ENCODE measurements at places on chromosomes 13 and 19.

GRCh38 chr19:16184665-16185122, 516 bp upstream of the FAM32A start:
- no peak for DNase-seq

- DNase-seq: no peak
Observed at GRCh38 chr13:46926916-46927590, 30.2 kb upstream of the HTR2A start.

- DNase-seq: no peak
Observed at GRCh38 chr13:42762917-42763316, 18.5 kb upstream of the FAM216B start.

DNA sequence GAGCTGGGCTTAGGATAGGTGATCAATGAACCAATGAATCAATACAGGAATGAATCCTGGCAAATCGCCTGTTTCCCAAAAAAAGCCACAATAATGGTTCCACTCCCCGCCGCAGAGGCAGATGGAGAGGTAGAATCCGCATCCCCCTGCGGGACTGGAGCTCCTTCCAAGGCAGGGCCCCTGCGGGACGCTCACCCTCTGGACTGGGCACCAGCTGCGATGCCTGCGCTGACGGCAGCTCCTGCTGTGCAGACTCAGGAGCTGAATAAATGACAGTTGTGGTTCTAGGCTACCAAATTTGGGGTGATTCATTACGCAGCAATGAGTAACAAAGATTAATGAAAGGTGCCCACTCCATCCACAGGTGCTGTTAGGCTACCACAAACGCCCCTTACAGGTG, 8.8 kb upstream of the CDC34 start:
- no peak for DNase-seq

DNA sequence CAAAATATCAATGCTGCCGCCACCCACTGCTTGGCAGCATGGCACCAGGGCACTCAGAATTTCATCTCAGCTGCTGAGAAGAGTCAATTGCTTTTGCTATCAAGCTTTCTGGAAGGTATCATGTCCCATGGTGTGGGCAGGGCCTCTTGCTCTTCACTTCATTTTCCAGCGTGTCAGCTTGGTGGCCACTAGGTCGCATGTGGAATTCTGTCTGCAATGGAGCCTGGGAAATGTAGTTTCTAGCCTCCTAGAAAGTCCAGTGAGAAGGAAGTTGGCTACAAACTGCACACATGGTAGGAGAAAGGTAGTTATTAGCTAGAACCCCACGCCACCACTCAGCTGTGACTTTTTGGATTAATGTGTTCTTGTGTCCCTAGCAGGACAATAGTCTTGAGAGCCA, 105.3 kb downstream of the MYO16 start:
- no peak for DNase-seq

- no peak for DNase-seq
Observed at GRCh38 chr13:80250213-80250810, 90.6 kb downstream of the SPRY2 start.

Measured in NCI-H774 (cell line).